Large intestine (tissue), 12 donors: ENCODE measurements at places on chromosomes 1 and 21. TPM values are rescaled to one million over a fixed set of nuclear protein-coding genes. Genes with fewer than 3 reads are reported as not detected.
A peak's percentile ranks its signal among the peaks of the same experiment; 100 is the strongest.

GRCh38 chr1:211210965-211211364 lies 48.2 kb upstream of the RCOR3 start:
- DNase-seq = no peak

DNA sequence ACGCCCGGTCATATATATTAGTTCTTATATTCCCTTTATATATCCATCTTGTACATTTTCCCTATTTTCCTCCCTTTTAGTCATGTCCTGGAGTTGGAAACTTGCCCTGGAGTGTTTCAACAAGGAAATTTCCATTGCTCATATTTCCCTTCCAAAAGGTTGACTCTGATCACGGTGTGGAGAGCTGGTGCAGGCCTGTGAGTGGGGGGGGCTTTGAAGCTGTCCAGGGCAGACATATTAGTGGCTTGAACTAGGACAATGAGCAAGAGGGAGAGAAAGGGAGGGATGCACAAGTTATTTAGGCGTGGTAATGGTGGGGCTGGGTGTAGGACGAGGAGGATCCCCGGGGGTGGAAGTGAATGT lies 30.4 kb upstream of the TMEM61 start:
- no peak for DNase-seq

GRCh38 chr1:15028616-15029015 lies 124.9 kb upstream of the TMEM51 start:
- DNase-seq = no peak

- no peak for DNase-seq
Observed at GRCh38 chr1:151862604-151863003, 9.1 kb upstream of the THEM5 start.

GRCh38 chr1:10386761-10387676 lies 11.8 kb upstream of the PGD start:
- no peak for DNase-seq

GRCh38 chr1:162166917-162167615 lies 97.6 kb downstream of the NOS1AP start:
- DNase-seq = no peak

DNA sequence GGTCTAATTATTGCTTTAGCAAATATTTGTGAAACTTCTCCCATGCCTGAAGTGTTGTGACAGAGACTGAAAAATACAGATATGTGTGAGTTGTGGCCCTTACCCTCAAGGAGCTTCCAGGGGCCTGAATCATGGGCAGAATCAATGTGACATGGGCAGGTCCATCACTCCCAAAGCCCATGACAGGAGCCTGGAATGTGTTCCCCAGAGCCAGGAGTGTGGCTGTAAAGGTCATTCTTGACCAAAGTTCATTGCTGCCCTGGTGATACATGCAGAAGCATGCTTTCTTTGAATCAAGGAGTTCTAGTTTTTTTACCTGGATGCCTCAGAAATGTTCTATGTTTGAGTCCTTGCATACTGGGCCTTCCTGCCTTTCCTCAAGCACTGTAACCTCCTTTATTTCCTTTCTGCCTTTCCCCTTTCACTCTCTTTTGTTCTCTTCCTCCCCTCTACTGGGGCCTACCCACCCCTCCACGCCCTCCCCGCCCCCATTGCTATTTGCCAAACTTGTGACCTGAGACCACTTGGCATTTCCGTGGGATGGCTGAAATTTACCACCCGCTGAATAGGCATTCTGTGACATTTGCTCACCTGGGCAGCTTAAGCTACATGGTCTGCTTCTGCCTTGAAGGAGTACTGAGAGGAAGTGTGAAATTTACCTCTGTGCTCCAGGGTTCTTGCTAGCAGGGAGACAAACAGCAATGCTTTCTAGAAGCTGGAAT lies 19.7 kb downstream of the PBX1 start:
- no peak for DNase-seq

GRCh38 chr1:105419030-105419429 lies 1637.4 kb upstream of the PRMT6 start:
- no peak for DNase-seq

GRCh38 chr1:93080179-93080823 lies 1.2 kb downstream of the MTF2 start:
- peak; percentile 47 for DNase-seq

DNA sequence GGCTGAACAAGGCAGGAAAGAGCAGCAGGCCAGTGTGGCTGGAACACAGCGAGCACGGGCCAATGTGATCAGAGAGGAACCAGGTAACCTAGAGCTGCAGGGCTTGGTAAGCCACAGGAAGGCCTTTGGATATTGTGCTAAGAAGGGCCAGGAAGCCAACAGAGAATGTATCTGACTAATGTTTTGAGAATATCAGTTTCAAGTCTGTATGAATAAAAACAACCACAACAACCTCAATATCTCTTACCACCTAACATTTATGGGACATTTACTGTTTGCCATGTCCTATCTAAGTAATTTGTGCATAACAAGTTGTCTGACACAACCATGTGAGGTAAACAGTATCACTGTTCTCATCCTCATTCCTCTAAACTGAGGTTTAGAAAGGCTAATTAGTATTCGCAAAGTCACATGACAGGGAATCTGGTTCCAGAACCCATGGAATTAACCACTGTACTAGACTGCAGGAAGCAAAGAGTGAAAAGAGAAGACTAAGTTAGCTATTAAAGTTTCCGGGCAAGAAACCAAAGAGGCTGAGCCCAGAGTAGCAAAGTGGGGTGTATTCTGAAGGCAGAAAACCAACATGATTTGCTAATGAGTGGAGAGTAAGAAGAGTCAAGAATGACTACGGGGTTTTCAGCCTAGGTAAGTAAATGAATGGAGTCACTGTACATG lies 38.9 kb downstream of the SPRTN start:
- peak; percentile 4 for DNase-seq

- DNase-seq = no peak
Observed at GRCh38 chr1:9824702-9825089, 931 bp upstream of the CLSTN1 start.

DNA sequence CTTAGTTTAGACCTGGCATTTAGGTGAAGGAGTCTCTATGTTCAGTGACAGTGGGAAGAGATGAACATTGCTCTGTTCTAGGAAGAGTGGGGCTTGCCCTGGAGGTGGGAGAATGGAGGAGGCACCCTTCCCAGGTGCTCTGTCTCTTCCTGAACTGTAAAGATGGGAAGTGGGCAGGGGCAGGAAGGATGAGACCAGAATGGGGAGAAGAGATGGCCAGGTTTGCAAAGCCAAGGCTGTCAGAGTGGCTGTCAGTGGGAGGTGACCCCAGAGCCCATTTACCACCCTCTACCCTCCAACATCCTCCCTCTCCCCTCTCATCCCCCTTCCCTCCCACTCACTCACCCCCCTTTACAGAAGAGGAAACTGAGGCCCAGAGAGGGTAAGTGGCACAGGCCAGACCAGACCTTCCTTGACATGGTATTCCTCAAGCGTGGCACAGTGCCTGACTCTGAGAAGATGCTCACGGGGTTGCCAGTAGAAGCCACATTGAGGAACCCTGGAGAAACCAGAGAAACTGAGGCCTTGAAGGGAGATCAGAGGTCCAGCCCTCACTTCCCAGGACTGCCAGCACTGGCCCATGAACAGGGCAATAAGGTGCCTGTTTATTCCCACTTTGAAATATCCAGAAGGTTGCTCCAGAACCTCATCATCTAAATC lies 1.4 kb upstream of the IGSF8 start:
- DNase-seq = no peak

GRCh38 chr1:171433451-171433850 lies 51.9 kb upstream of the PRRC2C start:
- no peak for DNase-seq

DNA sequence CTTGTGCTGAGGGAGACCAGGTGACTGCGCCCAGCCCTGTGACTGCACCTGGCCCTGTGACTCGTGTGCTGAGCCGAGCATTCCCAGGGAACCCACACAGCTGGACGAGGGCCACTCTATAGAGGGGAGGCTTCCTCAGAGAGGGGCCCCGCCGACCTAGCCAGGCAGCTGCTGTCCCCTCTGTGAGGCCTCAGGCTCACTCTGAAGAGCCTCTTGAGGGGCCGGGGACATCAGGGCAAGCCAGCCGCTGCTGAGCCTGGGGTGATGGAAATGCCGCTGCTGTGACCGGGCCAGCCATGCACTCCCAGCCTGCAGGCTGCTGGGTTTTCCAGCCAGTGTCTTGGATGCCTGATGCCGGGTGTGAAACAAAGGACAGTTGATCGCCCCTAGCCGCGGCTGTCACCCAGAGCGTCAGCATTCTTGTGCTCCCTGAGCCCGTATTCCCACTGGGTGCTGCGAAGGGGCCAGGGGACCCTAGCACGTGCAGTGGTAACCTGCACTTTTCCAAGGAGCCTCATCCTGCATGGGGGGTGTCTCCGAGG lies 17.5 kb downstream of the PFKL start:
- DNase-seq = no peak

- no peak for DNase-seq
Observed at GRCh38 chr21:25396135-25396711, 211.1 kb downstream of the MRPL39 start.

- DNase-seq = peak; percentile 68
Observed at GRCh38 chr1:44587796-44588460, 86.4 kb downstream of the TMEM53 start.

Gene MRPL20
- 135 TPM for polyA plus RNA-seq

Gene RIPPLY3
- 0.24 TPM for polyA plus RNA-seq

Gene AMPD1
- polyA plus RNA-seq = 0.13 TPM

Gene PM20D1
- polyA plus RNA-seq = 1.1 TPM

Gene FNDC5
- 11.0 TPM for polyA plus RNA-seq

Gene DAB1
- polyA plus RNA-seq = 63.2 TPM

Gene OR2G6
- not detected for polyA plus RNA-seq

Gene CCDC24
- polyA plus RNA-seq = 23.4 TPM

Gene CR1L
- 0.45 TPM for polyA plus RNA-seq
